NCI-H345 (cell line): ENCODE measurements at places on chromosomes 1 and 21.
A peak's percentile ranks its signal among the peaks of the same experiment; 100 is the strongest.

DNA sequence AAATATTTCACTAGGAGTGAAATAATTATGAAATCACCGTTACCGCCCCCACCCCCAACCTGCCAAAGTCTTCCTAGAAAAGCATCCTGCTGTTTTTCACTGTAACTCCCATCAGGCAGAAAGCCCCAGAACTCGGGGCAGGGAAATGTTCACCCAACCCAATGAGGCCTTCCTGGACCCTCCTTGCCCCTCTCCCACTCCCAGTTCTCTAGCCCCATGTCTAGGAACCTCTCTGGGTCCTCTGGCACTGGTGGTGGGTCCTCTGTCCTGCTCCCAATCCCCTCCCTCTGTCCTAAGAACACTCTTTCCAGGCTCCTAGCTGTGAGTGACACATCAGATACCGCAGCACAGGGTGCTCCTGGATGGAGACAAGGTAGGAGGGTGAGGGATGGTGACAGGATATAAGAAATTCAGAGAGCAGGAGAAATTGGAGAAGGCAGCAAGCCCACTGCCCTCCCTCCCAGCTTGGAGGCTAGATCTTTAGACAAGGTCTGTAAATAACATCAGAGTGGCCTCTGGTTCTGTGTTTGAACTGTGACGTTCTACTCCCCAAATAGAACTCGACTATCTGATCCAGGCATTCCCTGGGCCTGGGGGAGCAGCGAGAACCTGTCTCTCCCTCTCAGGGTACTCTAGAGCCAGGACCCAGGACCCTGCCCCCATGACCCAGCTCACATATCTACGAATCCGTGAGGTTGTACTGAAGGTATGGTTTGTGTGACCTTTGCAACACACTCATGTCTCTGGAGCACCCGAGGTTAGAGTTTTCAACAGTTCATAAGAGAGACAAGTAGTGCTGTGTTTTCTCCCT lies 23.3 kb upstream of the BTG2 start:
- DNase-seq: no peak

GRCh38 chr21:38853421-38853919 lies 47.7 kb downstream of the ETS2 start:
- DNase-seq: peak; percentile 20

GRCh38 chr1:223622132-223622842 lies 43.2 kb downstream of the CAPN8 start:
- no peak for DNase-seq

DNA sequence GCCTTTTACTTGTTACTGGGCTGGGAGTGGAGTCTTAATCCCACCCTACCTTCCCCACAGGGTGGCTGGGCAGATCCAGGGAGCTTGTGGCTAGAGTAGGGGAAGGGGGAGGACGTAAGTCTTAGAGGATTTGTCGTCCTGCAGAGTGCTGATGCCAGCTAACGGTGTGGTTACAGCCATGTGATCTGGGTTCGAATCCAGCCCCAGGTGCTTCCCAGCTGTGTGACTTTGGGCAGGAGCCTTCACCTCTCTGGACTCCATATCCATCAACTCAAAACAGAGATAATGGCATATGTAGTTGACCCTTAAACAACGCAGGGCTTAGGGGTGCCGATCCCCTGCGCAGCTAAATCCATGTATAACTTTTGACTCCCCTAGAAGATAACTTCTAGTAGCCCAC lies 108.4 kb upstream of the TMEM51 start:
- DNase-seq: no peak

- DNase-seq: no peak
Measured at GRCh38 chr1:221867003-221867402, 125.1 kb upstream of the DUSP10 start.

DNA sequence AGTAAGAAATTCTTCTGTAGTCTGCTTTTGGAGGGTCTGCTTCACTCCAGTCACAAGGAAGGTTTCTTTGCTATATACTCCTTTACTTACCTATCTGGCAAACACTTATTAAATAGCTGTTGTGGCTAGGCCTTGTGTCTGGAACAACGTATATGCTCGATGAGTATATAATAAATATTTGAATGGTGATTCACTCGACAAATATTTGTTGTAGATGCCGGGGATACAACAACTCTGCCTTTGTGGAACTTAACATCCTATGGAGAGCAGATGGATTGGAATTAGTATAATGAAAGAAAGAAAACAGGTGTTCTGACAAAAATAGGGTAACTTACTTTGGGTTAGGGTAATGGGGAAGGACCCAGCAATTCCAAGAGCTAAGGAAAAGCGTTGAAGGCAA lies 31.1 kb downstream of the KPNA6 start:
- DNase-seq: no peak

- peak; percentile 62 for DNase-seq
Measured at GRCh38 chr1:32239790-32240139, 7.3 kb upstream of the FAM167B start.
